ENCODE measurements at places on chromosomes 5 and 9.

GRCh38 chr5:4192111-4192510 lies 596.5 kb downstream of the IRX1 start:
- no peak for DNase-seq

- peak; percentile 3 for DNase-seq
Measured at GRCh38 chr5:76305269-76305668, 97.8 kb upstream of the IQGAP2 start.

GRCh38 chr5:172769616-172770373 lies 1.2 kb downstream of the DUSP1 start:
- DNase-seq: peak; percentile 59

- no peak for DNase-seq
Measured at GRCh38 chr9:84190411-84190810, 150.1 kb downstream of the SLC28A3 start.

DNA sequence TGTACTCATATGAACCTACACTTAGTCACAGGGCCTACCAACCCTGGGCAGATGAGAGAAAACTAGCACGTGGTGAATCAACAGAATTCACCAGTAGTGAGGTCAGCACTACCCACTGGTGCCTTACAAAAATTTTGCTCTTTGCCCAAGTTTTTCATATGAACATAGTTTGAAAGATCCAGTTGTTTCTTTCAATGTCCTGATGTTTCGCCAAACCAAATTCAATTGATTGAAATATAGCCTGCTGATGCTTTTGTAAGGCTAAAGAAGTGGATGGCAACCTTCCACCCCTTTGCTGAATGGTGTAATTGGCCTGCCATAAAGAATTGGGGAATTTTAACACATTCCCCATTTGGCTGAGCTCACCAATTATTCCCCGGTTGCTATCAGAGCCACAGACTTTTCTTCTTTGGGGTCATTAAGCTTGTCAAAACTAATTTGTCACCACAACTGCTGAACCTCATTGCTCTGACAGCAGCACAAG lies 339.2 kb downstream of the GLIS3 start:
- no peak for DNase-seq

- no peak for DNase-seq
Measured at GRCh38 chr5:147708708-147709107, 73.8 kb downstream of the JAKMIP2 start.

- DNase-seq: no peak
Measured at GRCh38 chr9:68740561-68740960, 35.5 kb downstream of the PIP5K1B start.

DNA sequence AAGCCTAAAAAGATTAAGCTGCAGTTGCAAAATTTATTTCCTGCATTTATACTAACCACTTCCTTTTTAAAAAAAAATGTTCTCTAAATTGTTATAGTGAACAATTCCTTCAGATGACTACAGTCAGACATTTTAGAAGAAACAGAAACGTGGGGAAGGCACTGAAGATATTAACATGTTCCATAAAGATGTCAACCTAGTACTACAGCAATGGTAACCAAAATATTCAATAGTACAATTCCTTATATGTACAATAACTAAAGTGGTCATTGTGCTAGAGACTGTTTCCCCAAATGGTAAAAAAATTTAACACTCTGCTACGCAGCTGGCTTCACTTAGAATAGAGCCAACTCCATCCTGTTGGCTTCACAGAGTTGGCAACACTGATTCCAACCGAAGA lies 97.7 kb downstream of the FNBP1 start:
- DNase-seq: peak; percentile 14

DNA sequence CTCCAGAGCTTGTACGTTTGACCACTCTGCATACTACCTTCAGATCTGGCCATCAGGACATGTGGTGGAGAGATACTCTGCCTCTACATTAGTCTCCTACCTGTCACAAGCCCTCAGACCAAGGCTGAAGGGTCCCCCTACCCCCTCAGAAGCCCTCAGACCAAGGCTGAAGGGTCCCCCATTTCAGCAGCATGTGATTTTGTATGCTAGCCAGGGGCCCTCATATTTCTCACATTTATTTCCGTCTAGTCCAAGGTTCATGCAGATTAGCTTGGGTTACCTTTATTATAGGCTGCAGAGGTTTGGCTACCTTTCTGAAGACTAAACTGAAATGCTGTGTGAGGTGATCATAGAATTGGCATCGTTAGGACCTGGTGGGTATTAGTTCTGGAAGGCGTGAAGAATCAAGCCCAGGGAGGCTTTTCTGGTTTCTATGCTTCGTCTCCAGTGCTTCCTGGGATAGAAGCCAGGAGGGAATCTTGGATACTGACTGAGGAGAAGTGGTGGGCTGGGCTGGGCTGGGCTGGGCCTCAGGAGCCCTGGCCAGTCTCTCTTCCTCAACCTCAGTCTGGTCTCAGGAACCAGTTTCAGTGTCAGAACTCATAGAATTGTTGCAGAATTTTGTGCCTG lies 2.8 kb downstream of the SMIM32 start:
- DNase-seq: no peak

- DNase-seq: no peak
Measured at GRCh38 chr9:114356792-114357191, 27.1 kb downstream of the ORM2 start.

DNA sequence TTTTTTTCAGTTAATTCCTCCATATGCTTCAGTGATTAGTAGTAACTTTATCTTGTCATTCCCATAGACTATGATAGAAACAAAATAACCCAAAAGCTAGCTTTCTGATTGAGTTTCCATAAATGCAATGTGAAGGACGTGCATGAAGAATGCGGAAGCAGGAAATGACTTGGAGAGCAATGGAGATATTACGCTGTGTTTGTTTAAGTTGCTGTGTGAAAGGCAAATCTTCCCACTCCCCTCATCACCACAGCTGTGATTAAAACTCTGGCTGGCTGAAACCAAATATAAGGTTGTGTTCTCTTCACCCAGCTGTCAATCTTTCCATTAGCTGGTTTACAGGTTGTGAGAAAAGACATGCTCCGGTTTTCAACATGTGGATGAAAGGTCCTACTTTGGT lies 83.9 kb downstream of the NR2F1-AS1 start:
- peak; percentile 15 for DNase-seq

DNA sequence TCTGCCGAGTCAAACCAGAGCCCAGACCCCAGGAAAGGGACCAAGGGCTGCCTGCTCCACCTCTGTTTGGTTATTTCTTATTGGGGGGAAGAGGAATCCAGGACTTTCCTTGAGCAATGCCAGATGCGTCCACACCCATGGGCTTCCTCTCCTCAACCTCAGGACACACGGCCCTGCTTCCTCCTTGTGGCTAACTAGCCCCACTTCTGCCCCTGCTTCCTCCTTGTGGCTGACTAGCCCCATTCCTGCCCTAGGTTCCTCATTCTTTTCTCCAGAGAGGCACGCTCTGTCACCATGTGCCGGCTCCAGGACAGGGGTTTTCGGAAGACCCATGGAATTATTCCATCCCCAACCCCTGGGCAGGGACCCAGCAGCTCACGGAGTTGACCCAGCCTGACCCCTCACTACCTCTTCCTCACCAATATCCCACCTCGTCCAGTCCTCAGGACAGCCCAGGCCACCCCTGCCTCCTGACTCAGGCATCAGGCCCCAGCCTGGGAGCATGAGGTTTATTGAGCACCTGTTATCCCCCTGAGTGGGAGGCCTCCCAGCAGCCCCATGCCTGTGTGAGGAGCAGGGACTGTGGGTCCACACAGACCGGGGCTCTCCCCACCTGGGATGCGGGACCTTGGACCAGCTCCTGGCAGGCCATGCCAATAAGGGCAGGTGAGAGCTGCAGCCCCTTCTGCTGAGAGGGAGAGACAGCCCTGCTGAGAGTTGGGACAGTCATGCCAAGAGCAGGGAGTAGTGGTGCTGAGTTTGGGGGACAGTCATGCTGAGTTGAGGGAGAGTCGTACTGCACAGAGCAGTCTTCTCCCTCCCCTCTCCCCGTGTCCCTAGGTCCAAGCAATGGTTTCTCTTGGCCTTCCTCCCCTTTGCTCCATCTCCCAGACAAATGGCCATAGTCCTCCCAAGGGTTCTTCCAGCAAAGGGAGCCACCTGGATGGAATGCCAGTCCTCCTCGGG lies 11.8 kb upstream of the FCN1 start:
- no peak for DNase-seq

DNA sequence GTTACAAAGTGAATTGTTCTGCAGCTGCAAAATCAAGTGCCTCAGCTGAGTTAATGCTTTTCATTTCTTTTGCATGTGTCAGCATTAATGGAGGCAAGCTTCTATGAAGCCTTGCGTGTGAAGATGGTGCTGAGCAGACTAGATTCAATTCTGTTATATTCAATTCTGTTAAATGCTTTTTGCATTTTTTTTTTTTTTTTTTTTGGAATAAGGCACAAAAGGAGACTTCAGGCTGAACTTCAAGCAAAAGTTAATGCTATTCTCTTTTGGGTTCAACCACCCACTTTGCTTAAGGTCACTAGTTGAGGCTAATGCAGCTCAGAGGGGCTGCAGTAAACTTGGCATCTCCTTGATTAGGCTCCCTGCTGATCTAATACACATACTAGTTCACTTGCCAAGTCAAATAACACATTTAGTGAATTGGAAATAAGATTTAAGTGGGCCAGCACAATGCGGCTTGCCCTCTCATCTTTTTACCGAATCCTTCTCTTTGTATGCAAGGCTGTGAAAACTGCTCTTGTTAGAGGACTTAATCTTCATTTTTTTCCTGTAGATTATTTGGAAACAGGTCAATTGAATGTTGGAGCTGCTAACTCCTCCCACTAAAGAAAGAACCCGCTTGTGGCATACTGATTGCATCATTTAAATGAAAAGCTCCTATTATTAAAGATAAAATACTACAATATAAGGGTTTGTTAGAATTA lies 1020.2 kb downstream of the NR2F1-AS1 start:
- DNase-seq: no peak

DNA sequence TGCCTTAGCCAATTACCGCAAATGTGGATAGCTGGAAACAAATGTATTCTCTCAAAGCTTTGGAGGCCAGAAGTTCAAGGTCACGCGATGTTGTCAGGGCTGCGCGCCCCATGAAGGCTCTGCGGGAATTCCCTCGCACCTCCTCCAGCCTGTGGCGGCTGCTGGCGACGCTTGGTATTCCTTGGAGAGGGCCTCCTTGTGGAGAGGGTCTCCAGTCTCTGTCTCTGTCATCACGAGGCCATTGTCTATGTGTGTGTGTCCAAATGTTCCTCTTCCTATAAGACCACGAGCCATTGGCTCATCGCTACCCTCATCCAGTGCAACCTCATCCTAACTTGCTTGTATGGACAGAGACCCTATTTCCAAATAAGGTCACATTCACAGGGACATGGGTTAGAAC lies 97.5 kb downstream of the ANKRD33B start:
- DNase-seq: no peak

DNA sequence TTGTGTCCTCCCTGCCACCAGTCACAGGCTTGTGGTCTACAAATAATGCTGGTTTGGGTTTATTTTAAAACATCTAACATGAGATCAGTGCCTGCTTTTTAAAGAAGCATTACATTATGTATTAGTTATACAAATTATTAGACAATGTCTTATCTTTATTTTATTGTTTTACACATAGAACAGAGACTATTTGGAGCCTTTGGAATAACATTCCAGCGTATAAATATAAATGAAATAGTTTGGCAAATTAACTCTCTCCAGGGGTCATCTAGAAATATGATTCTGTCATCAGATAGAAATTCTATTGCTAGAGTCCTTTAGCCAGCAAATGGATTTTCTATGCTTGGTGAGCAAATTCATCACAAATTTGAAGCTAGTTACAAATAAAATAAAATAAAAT lies 22.4 kb downstream of the MAP1B start:
- DNase-seq: peak; percentile 53

GRCh38 chr9:2459756-2460155 lies 161.8 kb upstream of the VLDLR start:
- no peak for DNase-seq

DNA sequence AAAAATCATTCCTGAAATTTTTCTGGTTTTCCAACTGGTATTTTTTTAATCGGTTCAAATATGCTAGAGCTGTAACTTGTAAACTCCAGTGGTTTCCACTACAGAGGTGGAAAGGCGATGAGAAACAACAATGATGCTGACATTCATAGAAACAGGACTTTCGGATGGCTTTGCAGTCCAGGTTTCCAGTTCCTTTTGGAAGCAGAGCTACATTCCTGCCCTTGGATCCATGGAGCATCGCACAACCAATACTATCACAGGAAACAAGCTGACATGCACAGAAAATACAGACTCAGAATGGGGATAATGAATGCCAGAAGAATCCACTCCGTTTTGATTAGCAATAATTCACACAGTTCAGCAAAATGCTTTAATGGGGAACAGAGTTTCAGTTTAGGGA lies 140.0 kb downstream of the EPB41L4A start:
- DNase-seq: no peak

DNA sequence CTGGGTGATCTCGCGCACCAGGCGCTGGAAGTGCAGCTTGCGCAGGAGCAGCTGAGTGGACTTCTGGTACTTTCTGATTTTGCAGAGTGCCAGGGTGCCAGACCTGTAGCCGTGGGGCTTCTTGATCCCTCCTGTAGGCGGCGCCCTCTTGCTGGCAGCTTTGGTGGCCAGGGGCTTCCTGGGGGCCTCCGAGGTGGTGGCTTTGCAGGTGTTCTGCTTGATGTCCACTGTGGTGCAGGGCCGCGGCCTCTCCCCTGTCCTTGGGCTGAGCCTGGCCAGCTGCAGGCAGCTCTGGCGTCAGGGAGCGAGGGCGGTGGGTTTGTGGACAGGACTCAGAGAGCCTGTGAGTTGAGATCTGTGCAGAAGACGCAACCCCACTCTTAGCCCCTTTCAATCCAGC lies 36.1 kb downstream of the TAF11L14 start:
- no peak for DNase-seq

- DNase-seq: peak; percentile 45
Measured at GRCh38 chr9:37984672-37985611, 81.0 kb upstream of the SLC25A51 start.

DNA sequence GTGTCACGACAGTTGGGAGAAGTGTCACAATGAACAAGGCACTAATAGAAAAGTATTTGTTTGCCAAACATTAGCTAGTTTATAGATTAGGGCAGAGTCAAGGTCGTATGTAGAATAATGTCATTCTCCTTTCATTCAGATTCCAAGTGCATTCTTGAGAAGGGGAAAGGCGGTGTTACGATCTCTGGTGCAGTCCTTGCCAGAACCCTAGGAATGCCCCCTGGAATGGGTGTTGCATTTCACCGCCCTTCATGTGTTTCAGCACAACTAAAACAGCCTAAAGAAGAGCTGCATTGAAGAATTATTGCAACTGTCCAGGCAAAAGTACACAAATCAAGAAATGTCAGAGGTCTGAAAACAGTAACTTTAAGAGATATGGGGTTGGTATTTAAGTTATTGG lies 721.0 kb upstream of the WWC1 start:
- DNase-seq: no peak

GRCh38 chr9:98933185-98933584 lies 10.5 kb upstream of the COL15A1 start:
- no peak for DNase-seq

DNA sequence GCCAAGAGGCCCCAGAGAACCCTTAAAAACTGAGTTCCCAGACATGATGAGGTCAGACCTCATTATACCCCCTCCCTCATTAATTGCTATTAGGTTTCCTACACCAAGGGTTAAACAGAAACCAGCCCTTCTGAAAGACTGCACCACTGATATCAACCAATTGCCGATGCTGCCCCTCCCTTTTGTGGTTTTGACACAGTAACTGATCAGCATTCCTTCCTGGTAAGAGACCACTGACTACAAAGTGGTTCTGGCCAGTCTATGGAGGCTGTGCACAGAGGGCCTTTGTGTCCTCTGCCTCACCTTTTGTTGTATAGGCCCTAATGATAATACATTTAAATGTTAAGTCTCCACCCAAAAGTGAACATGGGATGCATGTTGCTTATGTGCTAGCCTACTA lies 201.5 kb downstream of the FRMD3 start:
- DNase-seq: no peak
